NCI-H2081 (cell line): ENCODE measurements at places on chromosomes 2 and 18.
A peak's percentile ranks its signal among the peaks of the same experiment; 100 is the strongest.

- DNase-seq: no peak
These were observed 19.3 kb downstream of the FEZ2 start for GRCh38 chr2:36578343-36579296.

GRCh38 chr2:225820826-225821225, 421.3 kb downstream of the NYAP2 start:
- no peak for DNase-seq

- DNase-seq: no peak
These were observed 98.4 kb upstream of the GULP1 start for GRCh38 chr2:188193230-188193629.

- DNase-seq: no peak
These were observed 401.0 kb downstream of the IRS1 start for GRCh38 chr2:226398580-226398979.

GRCh38 chr18:48749768-48750167, 201.0 kb downstream of the SMAD7 start:
- no peak for DNase-seq

GRCh38 chr18:58229162-58229561, 185.1 kb downstream of the NEDD4L start:
- no peak for DNase-seq

GRCh38 chr2:100423631-100424030, 6.2 kb upstream of the CHST10 start:
- no peak for DNase-seq

DNA sequence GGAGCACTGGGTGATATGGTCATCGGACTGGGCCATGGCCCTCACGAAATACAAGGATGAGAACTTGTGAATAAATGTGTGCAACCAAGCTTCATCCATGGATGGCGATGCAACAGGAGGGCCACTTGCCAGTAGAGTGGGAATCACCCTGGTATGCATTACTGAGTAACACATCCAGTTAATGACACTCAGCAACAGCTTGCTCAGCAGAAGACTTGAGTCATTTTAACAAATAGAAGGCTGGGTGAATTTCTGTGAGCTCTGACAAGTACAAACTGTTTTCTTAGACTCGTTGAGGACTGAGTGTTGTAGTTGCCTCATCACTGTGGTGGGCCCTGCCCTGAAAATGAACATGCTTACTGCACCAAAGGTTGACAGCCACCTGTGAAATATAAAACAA, 221.6 kb downstream of the NCKAP5 start:
- DNase-seq: no peak

DNA sequence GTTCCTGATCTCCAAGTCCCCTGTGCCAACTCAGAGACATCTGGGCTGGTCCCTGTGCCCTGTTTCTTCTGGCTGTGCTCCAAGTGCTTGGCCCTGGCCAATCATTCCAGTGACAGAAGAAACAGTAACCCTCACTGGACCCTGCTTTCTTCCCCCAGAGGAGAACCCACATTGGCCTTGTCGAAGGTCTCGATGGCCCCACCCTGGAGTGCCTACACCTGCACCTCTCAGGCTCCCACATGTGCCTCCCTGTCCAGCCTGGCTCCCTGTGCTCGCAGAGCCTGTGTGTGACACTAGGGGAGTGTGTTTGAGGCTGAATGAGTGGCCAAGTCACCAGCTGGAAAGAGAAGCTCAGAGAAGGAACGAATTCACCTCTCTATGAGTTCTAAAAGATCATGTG, 5.9 kb upstream of the MAL start:
- no peak for DNase-seq

DNA sequence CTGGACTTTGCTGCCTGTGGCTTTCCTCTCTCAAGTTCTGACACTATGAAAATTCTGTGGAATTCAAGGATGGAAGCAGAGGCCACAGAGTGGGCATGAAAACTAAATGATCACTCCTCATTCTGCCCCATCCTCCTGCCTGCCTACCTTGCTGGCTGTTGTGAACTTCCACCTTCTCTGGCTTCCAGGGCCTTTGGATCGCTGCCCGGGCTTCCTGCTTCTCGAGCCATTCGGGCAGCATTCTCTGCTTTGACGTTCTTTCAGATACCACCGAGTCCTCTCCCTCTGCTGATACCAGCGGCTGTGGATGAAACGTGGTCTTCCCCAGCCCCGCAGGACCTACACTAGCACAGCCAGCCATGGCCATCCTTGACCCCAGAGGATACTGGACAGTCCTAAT, 327.7 kb upstream of the SLC14A2 start:
- no peak for DNase-seq

GRCh38 chr2:219158586-219158985, 2.0 kb downstream of the NHEJ1 start:
- no peak for DNase-seq

DNA sequence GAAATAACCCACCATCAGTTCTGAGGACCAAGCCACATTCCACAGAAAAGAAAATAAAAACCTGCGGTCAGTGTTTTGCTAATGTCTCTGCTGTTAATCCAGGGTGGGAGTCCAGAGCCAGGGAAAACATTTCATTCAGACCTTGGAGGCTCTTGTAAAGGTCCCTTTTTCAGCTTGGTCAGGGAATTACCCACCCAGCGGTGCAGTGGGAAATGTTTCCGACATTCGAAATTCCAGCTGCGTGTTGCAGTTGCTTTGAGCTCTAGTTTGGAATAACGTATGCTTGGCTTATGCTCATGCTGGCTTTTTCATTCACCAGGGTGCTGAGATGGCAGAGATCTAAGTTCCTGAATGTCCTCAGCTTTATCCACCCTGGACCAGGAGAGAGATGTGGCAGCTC, 219.1 kb downstream of the TRIB2 start:
- DNase-seq: no peak

DNA sequence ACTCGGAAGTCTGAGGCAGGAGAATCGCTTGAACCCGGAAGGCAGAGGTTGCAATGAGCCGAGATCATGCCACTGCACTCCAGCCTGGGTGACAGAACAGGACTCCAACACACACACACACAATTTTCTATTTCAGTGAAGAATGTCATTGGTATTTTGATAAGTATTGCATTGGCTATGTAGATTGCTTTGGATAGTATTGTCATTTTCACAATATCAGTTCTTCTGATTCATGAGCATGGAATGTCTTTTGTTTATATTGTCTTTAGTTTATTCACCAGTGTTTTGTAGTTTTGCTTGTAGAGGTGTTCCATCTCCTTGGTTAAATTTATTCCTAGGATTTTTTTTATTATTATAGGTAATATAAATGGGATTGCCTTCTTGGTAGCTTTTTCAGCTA, 693.4 kb upstream of the SYT4 start:
- no peak for DNase-seq

DNA sequence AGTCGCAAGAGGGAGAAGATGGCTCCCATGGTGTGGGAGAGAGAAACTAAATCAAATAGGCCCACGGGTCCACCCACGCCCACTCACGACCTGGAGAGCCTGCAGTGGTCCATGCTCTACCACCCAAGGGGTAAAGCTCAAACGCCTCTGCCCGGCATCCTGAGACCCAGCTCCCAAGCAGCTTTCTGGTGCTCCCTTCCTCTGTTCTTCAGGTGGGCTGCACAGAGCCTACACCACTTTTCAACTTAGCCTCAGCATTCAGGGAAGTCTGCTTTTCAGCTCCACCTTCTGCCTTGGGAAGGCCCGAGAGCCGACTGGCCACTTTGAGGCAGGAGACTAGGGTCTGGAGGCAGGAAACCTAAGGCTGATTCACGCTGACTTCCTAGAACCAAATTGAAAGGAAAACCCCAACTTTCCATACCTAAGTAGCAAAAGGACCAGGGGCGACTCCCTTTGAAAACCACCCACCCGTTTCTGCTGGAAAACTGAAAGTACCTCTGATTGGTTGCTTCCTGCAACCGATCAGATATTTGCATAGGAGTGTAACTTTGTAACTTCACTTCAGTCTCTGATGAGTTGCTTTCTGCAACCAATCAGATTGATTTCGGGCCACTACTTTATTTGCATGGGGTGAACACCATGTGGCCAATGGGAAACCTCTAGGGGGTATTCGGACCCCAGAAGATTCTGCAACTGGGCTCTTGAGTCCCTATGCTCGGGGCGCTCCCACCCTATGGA, 26.8 kb upstream of the SPATA3 start:
- no peak for DNase-seq

GRCh38 chr2:224453892-224454291, 52.0 kb upstream of the FAM124B start:
- DNase-seq: no peak

DNA sequence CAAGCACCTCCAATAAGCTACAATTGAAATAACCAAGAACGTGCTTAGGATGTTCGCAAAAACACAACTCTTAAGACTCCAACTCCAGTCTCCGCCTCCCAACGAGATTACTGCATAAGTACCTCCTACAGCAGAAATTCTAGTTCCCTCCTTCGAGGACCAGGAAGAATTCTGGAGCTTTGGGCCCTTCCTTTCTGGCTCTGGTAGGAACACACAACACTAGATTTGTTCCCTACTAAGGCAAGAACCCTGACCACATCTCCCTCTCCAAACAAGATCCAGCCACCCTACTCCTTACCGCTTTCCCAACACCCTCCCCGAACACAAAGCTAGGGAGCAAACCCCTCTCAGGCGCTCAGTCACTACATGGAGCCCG, 721 bp downstream of the ADAM17 start:
- DNase-seq: no peak

GRCh38 chr2:205696927-205697441, 14.7 kb downstream of the NRP2 start:
- DNase-seq: no peak

DNA sequence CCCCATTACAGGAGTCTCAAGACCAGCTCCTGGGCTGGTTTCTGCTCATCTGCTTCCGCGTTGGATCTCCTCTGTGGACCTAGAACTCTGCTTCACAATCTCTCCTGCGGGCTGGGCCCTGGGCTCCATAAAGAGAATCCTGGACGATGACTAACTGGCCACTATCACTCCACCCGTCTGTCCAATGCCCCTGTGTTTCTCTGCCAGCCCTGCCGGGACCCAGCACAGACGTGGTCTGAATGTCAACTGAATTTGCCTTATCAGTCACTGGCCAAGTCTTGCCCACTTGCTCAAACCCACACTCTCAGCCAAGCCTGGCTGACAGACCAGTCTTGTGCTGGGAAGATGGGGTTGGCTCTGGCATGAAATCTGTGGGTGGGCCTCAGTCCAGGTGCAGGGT, 17.4 kb downstream of the KIF3C start:
- DNase-seq: no peak

GRCh38 chr2:159230145-159230877, 56.2 kb downstream of the WDSUB1 start:
- DNase-seq: no peak

DNA sequence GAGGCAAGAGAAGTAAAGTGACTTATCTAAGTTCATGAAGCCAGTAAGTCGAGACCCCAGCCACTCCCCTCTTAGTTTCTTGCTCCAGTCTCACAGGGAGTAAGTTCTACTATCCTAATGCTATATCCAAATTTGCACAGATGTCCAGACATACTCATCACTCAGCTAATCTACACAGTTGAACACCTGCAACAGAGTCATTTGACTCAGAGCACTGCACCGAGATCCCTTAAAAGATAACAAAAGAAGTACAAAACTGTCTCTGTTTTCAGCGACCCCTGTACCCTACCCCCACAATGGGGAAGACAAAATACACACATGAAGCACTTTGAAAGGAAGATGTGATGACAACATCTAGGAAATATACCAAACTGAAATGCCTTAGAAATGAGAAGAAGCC, 22.6 kb upstream of the CCDC141 start:
- DNase-seq: no peak

DNA sequence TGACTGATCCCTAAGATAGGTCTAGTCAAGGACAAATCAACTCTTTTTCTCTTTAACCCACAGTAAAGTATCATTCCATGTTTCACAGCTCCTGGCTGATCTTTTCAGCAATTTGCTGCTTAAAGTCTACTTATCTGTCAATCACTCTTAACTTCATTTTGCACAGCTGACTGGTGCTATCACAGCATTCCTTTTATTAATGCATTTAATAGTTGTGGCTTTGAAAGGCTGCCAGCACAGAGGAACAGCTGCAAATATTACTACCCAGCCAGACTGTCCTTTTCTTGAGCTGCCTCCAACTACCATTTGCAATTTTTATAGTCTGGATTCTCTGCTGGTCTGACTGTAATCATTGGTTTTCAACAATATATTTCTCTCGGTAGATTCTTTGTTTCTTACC, 303.5 kb downstream of the STK39 start:
- DNase-seq: no peak

- no peak for DNase-seq
These were observed 52.5 kb downstream of the CCDC74A start for GRCh38 chr2:131580187-131580586.

DNA sequence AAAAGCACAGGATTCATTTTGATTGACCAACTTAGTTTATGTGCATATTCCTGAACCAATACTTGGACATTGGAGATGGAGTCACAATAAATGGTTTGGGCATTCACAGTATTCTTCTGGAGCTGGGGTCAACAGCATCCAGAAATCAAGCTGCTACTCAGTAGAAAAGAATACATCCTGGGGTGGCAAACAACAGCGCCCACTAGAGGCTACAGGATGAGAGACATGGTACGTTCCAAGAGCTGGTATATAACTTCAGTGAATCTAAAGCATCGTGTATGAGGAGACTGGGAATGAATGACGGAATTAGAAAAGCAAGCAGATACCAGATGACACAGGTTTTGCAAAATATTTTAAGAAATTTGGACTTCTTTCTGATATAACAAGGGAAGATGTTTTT, 142.9 kb upstream of the FIGN start:
- DNase-seq: peak; percentile 12

DNA sequence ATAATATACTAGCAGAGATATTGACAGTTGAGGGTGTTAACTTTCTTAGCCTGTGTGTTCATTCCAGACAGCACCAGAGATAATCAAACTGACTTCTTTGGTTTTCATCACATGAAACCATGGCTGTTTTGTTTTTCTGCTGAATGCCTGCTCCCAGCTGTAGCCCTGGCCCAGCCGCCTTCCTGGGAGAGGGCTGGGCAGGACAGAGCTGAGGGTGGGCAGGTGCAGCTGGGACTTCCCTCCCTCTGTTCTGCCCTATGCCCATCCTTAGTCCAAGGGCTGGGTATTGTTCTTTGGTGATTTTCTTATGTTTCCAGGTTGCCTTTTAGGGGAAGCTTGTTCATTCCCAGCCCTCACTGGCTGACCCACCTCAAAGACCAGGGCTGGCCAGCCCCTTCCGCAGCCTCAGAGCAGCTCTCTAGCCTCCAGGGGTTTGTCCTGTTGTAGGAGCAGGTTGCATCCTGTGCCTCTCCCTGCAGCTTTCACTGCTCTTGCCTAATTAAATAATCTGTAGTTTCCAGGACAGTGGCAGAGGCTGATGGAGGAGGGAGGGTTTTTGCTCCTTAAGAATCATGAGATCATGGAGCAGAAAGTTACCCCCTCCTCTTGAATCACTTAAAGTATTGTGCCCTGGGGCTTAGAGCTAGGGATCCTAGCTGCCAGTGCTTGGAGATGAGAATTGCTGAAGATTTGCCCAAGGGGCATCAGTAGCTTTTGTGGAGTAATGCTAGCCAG, 61.4 kb downstream of the MTCL1 start:
- no peak for DNase-seq

- DNase-seq: no peak
These were observed 130.5 kb downstream of the BCL11A start for GRCh38 chr2:60422826-60423483.

DNA sequence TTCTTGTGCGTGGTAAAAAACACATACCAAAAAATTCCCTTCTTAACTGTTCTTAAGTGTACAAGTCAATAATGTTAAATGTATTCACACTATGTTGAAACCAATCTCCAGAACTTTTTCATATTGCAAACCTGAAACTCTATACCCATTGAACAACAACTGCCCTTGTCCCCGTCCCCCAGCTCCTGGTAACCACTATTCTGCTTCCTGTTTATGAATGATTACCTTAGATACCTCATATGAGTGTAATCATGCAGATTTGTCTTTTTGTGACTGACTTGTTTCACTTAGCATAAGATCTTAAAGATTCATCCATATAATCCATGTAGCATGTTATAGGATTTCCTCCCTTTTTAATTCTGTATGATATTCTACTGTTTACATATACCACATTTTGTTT, 59.9 kb downstream of the NAT8 start:
- DNase-seq: no peak
